ENCODE measurements at places on chromosomes 6 and 20.

DNA sequence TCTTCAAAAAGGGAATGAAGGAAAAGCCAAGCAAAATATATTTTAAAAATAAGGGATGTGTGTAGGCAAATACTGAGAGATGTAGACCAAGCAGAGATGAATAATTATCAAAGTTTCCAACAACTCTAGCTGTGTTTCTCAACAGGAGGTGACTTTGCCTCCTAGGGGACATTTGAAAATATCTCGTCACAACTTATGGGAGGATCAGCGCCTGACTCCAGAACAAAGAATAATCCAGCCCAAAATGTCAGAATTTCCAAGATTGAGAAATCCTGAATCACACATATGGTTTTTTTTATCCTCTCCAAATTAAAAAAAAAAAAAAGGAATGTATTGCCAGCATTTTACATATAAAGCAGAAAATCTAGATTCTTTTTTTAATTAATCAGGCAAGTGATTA is 241.2 kb upstream of the ZFP64 start:
- no peak for DNase-seq

GRCh38 chr20:57618091-57618763 is 2.0 kb downstream of the ZBP1 start:
- DNase-seq = no peak

DNA sequence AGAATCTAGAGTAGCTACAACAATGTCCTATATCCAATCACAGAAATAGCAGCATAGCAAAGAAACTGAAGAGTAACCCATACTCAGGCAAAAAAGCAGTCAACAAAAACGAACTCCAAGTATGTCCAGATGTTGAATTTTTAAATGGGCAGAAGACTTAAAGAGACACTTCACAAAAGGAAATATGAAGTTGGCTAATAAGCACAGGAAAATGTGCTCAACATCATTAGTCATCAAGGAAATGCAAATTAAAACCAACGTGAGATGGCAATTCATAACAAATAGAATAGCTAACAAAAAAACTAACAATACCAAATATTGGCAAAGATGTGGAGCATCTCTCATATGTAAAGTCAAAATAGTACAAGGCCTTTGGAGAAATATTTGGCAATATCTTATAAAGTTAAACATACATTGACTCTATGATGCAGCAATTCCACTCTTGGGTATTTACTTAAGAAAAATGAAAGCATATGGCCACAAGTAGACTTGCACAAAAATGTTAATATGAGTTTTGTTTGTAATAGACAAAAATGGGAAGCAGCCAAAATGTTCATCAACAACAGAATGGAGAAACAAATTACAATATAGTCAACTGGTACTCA is 37.7 kb downstream of the FRK start:
- no peak for DNase-seq

DNA sequence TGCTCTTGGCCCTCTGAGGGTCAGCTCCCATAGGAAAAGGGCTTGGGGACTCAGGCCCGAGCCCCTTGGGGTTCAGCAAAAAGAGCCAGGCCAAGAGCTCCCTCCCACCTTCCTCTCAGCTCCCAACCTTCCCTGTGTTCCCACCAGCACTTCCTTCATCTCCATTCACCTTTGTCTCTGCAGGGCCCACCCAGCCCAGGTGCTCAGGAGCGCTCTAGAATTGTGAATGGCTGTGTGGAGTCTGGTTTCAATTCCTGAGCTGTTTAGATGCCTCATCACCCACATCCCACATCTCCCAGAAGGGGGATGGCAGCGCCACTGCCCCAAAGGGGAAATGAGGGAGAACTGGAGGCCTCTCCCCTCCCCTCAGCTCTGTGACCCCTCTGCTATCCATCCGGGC is 7.7 kb downstream of the GRM4 start:
- DNase-seq = no peak

DNA sequence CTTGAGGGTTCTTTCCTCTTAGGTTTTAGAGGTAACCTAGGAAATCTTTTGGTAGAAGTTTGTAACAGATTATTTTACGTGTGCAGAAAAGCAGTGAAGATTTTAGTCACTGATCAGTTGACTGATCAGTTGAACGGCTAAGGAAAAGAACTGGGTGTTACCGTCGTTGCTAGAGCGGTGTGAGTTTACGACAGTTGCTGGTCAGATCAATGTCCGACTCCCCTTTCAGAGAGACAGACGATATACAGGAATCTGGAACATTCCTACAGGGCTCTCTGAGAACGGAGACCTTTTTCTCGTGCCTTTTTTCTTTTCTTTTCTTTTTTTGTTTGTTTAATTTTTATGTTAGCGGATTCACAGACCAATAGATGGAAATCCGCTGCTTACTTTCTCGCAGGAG is 132.1 kb upstream of the ZNF184 start:
- no peak for DNase-seq

- no peak for DNase-seq
These were observed 21.0 kb upstream of the NANP start for GRCh38 chr20:25644814-25645213.

DNA sequence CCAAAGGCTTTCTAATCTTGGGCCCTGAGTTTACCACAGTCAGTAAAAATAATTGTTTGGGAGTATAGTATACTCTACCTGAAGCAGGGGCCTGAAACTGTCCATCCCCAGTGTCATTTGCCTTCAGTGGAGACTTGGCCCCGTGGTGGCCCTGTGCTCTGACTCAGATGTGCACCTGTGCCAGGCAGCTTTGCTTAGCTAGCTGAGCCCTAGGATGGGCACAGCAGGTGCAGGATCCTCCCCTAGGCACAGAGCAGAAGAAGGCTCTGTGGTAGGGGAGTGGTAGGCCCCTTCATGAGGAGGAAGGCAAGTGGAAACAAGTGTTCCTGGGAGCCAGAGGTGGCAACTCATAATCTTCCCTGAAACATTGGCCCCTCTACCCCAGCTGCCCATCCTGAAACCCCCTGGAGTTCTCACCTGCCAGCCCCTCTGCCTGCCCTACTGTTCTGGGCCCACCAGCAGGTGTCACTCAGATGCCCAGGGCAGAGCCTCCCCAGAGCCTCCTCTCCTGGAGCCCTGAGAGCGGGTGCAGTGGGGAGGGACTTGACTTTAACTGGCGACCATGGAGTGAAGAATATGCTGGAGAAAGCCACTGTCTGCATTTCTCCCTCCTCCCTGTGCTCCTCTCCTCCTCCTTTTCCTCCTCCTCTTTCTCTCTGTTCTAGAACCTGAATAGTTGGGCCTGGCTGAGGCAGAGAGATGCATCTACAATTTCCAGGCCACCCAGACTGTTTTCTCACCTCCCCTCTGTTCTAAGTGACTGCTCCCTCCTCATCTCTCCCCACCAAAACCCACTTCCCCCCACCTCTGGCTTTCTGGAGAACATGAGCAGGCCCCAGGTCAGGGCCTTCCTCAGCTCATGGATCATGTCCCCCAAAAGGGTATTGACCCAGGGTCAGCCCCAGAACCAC is 2.9 kb downstream of the CPNE5 start:
- DNase-seq = no peak

GRCh38 chr6:25482996-25483395 is 169.0 kb upstream of the SCGN start:
- no peak for DNase-seq

DNA sequence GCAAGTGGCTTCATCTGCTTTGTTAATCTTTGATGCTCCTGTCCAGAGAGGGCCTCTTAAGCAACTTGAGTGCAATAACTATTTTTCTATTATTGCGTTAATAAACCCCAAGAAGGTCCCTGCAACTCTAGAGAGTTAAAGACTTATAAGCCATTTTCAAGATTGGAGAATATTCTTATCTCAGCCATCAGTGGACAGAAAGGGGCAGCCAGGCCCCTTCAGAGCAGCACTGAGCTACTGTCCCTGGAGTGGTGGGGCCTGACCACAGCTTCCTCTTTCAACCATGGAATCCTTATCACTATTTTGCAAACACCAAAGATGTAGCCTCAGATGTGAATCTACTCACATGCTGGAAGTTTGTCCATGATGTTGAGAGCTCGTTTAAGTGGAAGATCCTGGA is 2.8 kb upstream of the MAS1L start:
- no peak for DNase-seq

DNA sequence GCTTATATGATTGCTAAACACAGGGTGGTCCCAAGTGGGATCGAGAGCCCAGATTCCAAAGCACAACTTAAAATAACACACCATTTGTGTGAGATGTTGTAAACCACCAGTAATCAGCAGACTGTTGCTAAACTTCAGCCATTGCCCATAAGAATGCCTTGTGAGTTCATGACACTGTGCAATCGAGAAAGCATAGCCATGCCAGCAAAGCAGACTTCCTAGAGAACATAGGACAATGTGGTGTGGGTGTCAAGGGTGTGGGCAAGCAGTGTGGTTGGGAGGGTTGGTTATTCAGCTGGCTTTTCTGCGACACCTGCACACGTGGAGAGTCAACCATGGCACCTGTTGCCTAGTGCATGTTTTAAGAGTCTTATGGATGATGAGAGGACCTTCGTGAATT is 16.1 kb upstream of the CALHM6 start:
- no peak for DNase-seq

- no peak for DNase-seq
These were observed 214.1 kb downstream of the COL12A1 start for GRCh38 chr6:74991573-74992332.

GRCh38 chr6:36980876-36981619 is 4.9 kb downstream of the MTCH1 start:
- no peak for DNase-seq

- DNase-seq = no peak
These were observed 739.8 kb downstream of the TFAP2A start for GRCh38 chr6:9675122-9675521.

DNA sequence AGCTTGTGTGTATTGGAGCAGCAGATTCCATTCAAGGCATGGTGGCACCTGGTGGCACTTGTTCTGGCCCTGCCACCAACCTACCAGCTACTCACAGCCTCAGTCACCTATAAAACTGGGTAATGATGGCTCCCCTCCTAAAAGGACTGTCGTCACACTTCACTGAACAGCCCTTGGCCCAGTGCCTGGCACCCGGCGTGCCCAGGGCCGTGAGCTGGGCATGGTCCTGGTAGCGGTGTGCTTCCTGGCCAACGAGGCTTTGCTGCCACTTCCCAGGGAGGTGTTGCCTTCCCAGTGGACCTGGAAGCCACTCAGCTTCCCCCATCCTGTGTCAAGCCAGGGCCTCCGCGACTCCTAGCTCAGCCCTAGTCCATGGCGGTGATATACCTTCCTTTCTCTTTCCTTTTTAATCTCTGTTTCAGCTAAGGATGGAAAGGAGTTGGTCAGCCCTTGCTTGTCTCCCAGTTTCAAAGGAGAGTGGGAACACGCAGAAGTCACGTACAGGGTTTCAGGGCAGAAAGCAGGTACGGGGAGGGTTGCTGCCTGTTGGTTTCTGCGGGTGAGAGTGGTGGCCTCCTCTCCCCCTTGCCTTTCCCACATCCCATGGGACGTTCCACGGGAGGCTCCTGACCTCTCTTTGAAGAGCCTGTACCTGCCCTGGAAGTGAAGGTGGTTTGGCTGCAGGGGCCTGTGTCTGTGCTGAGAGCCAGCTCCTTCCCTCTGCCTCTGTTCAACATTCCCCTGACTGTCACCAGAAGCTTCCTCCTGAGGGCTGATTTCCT is 25.5 kb downstream of the ENTPD6 start:
- no peak for DNase-seq

DNA sequence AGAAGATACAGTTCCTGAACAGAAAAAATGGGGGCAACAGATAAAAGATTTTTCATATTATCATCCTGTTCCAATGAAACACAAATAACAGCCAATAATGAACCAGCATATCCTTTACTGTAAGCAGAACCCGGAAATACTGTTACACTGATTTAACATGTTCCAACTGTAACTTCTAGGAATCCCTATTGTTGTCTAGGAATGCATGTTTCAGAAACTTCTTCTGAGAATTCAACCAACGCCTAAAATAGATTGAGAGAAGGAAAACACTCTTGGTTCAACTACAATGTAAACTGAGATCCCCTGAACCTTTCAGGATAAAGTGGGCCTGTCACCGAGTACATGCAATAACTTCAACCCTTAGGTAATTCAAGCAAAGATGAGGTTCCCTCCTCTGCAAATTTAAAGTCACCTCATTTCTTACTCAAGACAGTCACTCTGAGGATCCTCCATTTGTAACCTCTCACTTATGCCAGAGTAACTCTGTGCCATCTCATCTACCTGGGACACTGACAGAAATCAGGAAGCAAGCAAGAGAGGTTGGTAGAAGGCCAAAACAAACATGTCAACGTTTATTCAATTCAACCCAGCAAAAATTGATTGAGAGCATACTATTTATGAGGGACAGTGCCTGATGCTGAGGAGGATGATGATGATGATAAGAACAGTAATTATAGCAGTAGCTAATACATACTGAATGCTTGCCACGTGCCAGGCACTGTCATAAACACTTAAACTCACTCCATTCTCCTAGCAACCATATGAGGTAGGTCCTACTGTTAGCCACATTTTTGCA is 14.1 kb downstream of the UBE3D start:
- DNase-seq = no peak

DNA sequence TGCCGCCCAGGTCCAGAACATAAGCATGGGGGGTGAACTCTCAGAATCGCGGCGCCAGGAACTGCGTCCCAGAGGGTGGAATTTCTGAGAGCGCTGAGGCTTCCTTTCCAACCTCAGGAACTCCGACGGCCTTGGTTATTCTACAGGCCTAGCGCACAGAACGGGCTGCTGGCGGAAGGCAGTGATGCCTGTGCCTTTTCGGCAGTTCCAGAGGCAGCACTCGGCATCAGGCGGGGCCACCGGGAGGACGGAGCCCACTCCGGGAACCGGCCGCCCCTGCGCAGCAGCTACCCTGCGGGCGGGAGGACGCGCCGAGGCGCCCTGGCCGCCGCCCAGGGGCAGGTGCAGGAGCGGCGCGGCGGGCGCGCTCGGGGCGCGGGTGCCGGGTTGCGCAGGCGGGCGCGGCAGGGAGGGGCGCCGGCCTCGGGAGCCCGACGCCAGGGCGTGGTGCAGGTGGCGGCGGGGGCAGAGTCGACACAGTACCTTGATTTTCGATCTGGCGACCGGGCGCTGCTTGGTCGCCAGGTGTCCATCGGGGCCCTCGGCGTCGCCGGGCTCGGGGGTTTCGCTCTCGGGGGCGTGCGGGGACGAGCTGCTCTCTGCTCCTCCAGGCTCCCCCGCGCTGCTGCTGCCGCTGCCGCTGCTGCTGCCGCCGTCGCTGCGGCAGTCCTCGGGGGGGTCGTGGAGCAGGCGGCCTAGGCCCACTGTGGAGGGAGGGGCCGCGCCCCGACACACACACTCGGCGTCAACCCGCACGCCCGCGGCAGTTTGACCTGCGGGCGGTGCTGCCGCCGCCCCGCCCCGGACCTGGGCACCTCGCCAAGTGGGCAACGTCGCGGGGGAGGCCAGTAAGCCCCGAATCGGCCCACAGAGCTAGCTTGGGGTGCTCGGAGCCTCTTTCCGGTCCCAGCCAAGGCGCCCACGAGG is 1.3 kb downstream of the OVOL2 start:
- DNase-seq = no peak

- DNase-seq = no peak
These were observed 71.7 kb downstream of the FOXO3 start for GRCh38 chr6:108632441-108632840.

All from thymus (tissue), 14 donors.